ENCODE measurements at places on chromosomes 4 and X. TPM values are rescaled to one million over a fixed set of nuclear protein-coding genes. Genes with fewer than 3 reads are reported as not detected.

GRCh38 chr4:146004730-146005129 is 66.1 kb upstream of the ZNF827 start:
- DNase-seq, result peak; percentile 7

S100G gene
- not detected for total RNA-seq

POF1B gene
- total RNA-seq, result not detected

GRCh38 chrX:131271826-131272225 is 17.3 kb downstream of the IGSF1 start:
- no peak for DNase-seq

All from activated CD8-positive, alpha-beta T cell treated with anti-CD3 and anti-CD28 coated beads for 36 hours (primary cell).